ENCODE measurements at places on chromosomes 1 and 21.
A peak's percentile ranks its signal among the peaks of the same experiment; 100 is the strongest.

- no peaks in the 10 kb centered on the region for H3K36me3 ChIP-seq
- H3K27me3 ChIP-seq: peaks cover 10% of the 10 kb centered on the region
- no peak for DNase-seq
- no peak overlapping the region for H3K27ac ChIP-seq
- no peaks in the 10 kb centered on the region for H3K4me1 ChIP-seq
These were observed 11.4 kb downstream of the AKNAD1 start for GRCh38 chr1:108845446-108845845.

DNA sequence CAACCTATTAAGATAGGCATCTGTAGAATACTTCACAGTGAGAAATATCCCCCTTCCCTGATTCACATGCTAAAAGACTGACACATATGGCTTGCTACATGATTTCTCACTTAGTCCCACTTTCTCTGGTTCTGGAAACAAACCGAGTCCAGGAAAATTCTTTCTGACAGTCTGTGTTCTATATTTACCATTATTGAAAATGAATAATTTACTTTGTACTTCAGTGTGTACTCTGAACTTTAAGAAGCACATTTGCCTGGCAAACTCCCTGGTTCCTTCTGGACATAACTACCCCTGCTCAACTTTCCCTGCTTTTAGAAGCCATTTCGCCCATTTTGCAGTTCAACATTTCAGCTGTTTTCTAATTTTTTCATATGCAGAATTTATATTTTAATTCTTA is 53.6 kb downstream of the APCS start:
- H3K36me3 ChIP-seq: no peaks in the 10 kb centered on the region
- no peak overlapping the region for H3K27ac ChIP-seq
- H3K27me3 ChIP-seq: peaks cover 12% of the 10 kb centered on the region
- no peak for DNase-seq
- no peaks in the 10 kb centered on the region for H3K4me1 ChIP-seq

GRCh38 chr1:86975993-86976550 is 61.6 kb downstream of the HS2ST1 start:
- no peak for DNase-seq
- no peaks in the 10 kb centered on the region for H3K36me3 ChIP-seq
- no peaks in the 10 kb centered on the region for H3K27me3 ChIP-seq
- no peak overlapping the region for H3K27ac ChIP-seq
- H3K4me3 ChIP-seq: no peak overlapping the region

- no peak overlapping the region for H3K4me3 ChIP-seq
- no peaks in the 10 kb centered on the region for H3K36me3 ChIP-seq
- no peaks in the 10 kb centered on the region for H3K27me3 ChIP-seq
- H3K4me1 ChIP-seq: no peaks in the 10 kb centered on the region
These were observed 178.9 kb downstream of the MIS18A start for GRCh38 chr21:32099812-32100416.

GRCh38 chr1:201284636-201285035 is 1.3 kb downstream of the PKP1 start:
- DNase-seq: no peak
- H3K4me3 ChIP-seq: no peak overlapping the region
- H3K4me1 ChIP-seq: peaks cover 1% of the 10 kb centered on the region

- no peak overlapping the region for H3K27ac ChIP-seq
- DNase-seq: no peak
- H3K36me3 ChIP-seq: no peaks in the 10 kb centered on the region
- H3K4me1 ChIP-seq: no peaks in the 10 kb centered on the region
- no peak overlapping the region for H3K4me3 ChIP-seq
These were observed 65.5 kb downstream of the DDX20 start for GRCh38 chr1:111821121-111821745.

GRCh38 chr1:224783006-224783651 is 146.3 kb upstream of the DNAH14 start:
- H3K36me3 ChIP-seq: no peaks in the 10 kb centered on the region
- no peak for DNase-seq
- H3K4me1 ChIP-seq: peaks cover 12% of the 10 kb centered on the region
- no peak overlapping the region for H3K27ac ChIP-seq
- H3K27me3 ChIP-seq: no peaks in the 10 kb centered on the region

- H3K4me3 ChIP-seq: no peak overlapping the region
- H3K27me3 ChIP-seq: no peaks in the 10 kb centered on the region
- H3K4me1 ChIP-seq: peaks cover 11% of the 10 kb centered on the region
- no peak overlapping the region for H3K27ac ChIP-seq
These were observed 33.8 kb downstream of the PLEKHA6 start for GRCh38 chr1:204325944-204326343.

DNA sequence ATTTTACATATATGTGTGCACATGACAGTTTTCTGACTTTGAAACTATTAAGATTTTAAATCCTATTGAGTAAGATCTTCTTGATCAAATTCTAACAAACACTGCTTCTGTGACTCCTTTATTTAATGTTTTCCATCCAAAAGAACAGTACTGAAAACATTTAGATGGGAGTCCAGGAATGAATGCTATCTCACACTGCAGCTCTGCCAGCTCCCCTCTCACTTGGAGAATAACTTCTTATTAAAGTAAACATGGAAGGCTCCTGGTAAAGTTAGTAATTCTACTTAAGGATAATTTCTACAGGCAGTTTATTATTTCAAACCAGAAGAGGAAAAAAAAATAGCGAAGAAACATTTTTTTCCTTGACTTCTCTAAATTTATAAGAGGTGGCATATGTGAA is 349.1 kb downstream of the DPYD start:
- no peaks in the 10 kb centered on the region for H3K27me3 ChIP-seq
- DNase-seq: no peak
- peaks cover 6% of the 10 kb centered on the region for H3K36me3 ChIP-seq

- H3K27ac ChIP-seq: no peak overlapping the region
- H3K4me3 ChIP-seq: no peak overlapping the region
- no peaks in the 10 kb centered on the region for H3K27me3 ChIP-seq
- H3K36me3 ChIP-seq: no peaks in the 10 kb centered on the region
- no peak for DNase-seq
- no peaks in the 10 kb centered on the region for H3K4me1 ChIP-seq
These were observed 89.4 kb downstream of the OMA1 start for GRCh38 chr1:58457023-58457635.

DNA sequence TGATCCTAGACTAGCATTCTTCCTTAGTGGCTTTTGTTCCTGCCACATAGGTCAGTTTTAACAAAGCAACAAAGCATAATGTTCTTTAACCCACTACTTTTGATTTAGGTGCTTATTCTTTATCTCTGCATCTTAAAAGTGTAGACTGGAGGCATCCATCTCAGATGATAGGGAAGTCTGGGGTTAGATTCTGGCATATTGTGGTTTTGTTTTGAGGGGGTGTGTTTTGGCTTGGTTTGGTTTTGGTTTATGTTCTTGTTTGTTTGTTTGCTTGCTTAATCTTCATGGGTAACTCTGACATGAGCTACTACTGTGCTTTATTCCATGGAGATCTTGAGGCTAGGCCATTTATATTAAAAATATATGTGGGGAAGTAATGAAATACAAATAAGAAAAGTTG is 40.3 kb upstream of the MYOCOS start:
- H3K4me1 ChIP-seq: peaks cover 21% of the 10 kb centered on the region
- peaks cover 68% of the 10 kb centered on the region for H3K36me3 ChIP-seq
- no peak for DNase-seq
- H3K4me3 ChIP-seq: no peak overlapping the region
- peak overlapping the region; percentile 61 for H3K27ac ChIP-seq

- peaks cover 4% of the 10 kb centered on the region for H3K27me3 ChIP-seq
- H3K27ac ChIP-seq: no peak overlapping the region
- no peak for DNase-seq
- no peaks in the 10 kb centered on the region for H3K4me1 ChIP-seq
- no peaks in the 10 kb centered on the region for H3K36me3 ChIP-seq
These were observed 146.0 kb downstream of the PLA2G4A start for GRCh38 chr1:186974774-186975181.
